MV-4-11 (cell line): ENCODE measurements at places on chromosomes 6 and 20.
A peak's percentile ranks its signal among the peaks of the same experiment; 100 is the strongest.

- no peak for DNase-seq
These were observed 160.5 kb upstream of the AGPAT4 start for GRCh38 chr6:161434350-161434749.

DNA sequence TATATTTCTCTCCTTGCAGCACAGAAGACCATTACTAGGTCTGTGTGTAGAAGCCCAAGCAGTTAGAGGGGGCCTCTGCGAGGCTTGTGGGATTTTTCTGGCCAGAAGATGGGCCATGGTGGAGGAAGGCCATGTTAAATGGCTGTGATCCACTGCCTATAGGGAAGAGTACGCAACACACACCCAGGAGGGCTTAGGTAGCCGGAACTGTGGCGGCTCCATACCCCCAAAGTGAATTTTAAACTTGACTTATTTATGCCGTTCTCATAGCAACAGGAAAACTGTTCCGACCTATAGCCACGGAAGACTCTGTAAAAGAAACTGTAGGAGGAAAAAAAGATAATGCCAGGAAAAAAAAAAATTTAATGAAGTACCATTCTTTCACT lies 69.5 kb downstream of the SLX4IP start:
- DNase-seq = no peak

GRCh38 chr6:158987657-158988056 lies 12.3 kb downstream of the RSPH3 start:
- no peak for DNase-seq

GRCh38 chr6:53410508-53411258 lies 61.9 kb upstream of the ELOVL5 start:
- peak; percentile 46 for DNase-seq

- DNase-seq = peak; percentile 83
These were observed 7.4 kb downstream of the SENP6 start for GRCh38 chr6:75608956-75609533.

GRCh38 chr6:22087960-22088706 lies 208.7 kb downstream of the PRL start:
- peak; percentile 71 for DNase-seq

DNA sequence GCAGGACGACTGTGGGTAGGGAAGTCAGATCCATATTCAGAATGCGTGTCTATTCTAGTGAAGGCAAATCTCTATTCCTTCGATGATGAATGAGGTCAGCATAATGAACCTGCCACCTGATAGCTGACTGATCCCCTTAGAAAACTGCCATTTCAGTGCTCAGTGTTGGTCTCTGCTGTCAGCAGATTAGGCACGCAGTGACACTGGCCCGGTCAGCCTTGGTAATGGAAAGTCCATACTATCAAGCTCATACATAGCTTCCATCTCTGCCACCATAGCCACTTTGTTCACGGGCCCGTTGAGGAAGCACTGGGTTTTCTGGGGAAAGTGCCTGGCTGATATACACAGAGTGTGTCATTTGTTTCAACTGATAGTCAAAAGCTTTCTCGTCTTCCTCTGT lies 54.0 kb downstream of the C6orf52 start:
- no peak for DNase-seq

- DNase-seq = no peak
These were observed 78.0 kb downstream of the PSMB1 start for GRCh38 chr6:170475118-170475517.

- no peak for DNase-seq
These were observed 469.9 kb upstream of the IRAK1BP1 start for GRCh38 chr6:78397499-78397898.

GRCh38 chr6:134921721-134922261 lies 28.1 kb downstream of the ALDH8A1 start:
- no peak for DNase-seq

- DNase-seq = no peak
These were observed 56.2 kb upstream of the TBC1D7 start for GRCh38 chr6:13384506-13384905.

DNA sequence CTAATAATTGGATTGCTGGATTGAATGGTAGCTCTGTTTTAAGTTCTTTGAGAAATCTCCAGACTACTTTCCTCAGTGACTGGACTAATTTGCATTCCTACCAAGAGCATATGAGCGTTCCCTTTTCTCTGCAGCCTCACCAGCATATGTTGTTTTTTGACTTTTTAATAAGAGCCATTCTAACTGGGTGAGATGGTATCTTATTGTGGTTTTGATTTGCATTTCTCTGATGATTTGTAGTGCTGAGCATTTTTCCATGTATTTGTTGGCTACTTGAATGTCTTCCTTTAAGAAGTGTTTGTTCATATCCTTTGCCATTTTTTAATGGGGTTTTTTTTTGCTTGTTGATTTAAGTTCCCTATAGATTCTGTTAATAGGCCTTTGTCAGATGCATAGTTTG lies 94.7 kb upstream of the AHI1 start:
- DNase-seq = no peak

DNA sequence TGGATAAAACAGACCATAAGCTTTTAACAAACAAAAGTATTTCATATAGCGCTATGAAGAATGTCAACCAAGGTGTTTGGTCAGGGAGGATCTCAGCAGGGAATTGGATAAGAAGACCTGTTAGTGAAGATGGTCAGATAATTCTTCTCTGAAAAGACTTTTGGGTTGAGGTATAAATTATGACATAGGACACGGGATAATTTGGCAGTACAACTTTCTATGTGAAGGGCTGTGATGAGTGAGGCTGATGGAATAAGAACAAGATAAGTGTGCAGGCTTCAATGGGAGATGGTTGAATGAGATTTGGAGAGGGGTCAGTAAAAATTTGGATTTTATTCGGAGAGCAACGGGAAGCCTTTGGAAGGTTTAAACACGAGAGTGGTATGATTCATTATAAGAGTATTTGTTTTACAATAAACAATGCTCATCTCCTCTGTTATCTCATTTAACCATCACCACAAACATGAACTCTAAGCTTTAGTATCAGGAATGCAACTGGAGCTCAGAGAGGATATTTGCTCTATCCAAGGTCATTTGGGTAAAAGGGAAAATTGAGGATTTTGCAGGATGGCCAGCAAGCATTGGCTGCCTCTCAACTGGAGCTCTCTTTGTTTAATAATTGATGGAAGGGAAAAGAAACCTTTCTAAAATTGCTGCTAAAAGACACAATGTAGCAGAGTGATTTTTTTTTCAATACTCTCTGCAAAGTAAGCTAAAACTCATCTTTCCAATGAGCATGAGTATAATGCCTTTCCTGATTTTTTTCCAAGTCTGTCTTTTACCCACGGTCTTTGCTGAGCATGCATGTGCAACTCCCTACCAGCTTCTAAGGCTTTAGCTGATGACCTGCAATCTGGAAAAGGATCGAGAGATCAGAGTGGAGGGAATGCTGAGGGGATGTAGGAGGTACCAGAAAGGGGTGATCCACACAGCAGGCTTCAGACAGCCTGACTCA lies 534.0 kb downstream of the CBLN4 start:
- no peak for DNase-seq

DNA sequence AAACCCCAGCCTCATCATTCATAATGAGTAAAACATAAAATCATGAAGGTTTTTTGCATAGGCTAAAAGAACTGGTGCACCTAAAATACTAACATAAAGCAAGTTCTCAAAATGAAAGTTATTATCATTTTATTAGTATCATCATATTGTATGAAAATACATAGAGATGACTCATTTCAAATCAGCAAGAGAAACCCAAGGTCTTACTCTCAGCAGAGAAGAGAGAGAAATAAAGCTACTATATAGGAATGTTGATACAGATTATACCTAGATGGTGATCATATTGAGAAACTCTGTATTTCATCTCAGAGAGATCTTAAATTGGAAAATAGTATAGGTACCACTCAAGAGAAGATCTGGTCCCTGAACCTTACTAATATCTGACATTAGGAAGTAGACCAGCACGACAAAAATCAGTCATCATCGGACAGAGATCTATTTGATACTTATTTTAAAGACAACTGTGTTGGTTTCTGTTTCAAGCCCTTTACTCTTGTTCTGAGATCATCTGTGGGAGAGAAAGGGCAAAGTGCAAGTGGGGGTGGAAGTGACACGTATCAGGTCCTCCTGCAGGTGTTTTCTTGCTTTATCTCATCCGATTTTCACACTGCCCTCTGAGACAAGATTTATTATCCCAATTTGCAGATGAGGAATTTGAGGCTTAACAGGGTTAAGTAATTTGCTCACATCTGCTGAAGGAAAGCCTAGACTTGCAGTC lies 532.3 kb downstream of the MAFB start:
- no peak for DNase-seq

- DNase-seq = no peak
These were observed 2.8 kb downstream of the ACSS1 start for GRCh38 chr20:25054995-25055629.

GRCh38 chr6:166203003-166203640 lies 35.5 kb upstream of the TBXT start:
- no peak for DNase-seq

DNA sequence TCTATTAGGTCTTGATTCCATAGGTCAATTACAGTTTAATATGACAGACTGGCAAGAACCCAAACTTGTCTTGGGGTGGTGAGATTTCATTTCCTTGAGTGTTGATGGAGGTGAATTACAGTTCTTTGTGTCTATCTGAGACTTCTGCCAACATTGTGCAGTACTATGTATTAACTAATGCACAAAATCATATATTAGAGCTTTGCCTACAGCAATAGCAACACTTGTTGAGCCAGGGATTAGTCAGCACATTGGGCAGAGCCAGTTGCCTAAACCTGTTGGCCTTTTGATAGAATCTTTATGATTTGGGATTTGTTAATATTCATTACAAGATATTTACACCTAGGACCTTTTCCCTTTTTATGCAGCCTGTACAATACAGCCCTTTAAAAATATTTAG lies 135.3 kb upstream of the CENPW start:
- DNase-seq = no peak

GRCh38 chr6:39432330-39433025 lies 110.0 kb upstream of the KCNK16 start:
- DNase-seq = no peak

- DNase-seq = no peak
These were observed 8.1 kb downstream of the SYNJ2 start for GRCh38 chr6:157989541-157990289.

DNA sequence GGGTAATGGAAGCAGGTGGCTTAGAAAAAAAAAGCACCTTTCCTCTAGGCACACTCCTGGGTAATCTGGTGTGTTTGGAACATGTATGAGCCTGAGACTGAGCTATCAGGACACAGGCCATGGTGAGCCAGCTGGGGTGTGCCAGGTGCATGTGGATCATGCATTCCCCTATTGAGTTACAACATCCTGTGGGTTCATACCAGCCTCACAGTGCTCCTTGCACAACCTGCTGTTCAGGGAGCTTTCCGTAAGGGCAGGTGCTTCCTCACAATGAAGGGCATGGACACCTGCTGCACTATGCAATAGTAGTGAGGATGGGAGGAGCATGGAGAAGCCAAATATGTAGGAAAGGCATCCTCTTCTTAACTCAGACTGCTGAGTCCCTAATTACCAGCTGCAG lies 197.2 kb upstream of the SUPT3H start:
- peak; percentile 26 for DNase-seq

DNA sequence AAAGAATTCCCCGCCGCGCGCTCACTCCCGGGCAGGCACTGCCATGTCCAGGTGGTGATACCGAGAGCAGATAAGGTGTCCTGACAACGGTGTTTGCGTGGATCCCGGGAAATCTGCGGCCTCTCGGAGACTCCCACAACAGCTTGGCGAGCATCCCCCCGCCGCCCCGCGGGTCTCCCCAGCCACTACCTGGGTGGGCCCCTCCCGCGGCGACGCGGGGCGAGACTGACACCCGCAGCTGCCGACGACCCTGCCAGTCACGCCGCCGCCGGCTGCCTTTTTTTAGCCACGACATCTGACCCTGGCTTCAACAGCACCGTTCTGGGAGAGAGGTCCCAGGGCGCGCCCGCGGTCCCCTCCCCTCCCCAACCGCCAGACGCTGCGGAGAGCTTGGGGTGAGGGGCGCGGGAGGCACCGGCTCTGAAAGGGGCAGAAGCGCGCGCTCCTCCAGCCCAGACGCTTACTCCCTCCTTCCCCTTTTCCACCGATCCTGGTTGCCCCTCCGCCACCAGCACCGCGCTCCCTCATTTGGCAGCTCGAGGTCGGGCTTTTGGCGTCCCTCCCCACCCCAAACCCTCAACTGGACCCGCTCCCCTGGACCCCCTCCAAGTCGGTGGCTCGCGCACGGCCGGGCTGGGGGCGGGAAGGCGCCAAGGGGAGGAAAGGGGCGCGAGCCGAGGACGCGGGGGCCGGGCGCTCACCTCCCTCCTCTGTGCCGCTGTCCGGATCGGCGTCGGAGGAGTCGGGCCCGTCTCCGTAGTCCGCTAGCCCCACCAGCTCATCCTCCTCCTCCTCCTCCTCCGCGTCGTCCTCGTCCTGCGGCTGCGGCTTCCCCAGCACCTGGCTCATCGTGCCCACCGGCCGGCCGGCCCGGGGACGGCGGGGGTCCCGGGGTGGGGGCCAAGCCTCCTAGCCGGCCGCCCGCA lies 665 bp downstream of the RRAGD start:
- no peak for DNase-seq

- no peak for DNase-seq
These were observed 83.0 kb downstream of the YTHDF1 start for GRCh38 chr20:63132715-63133471.

GRCh38 chr6:27250277-27251111 lies 3.0 kb downstream of the PRSS16 start:
- DNase-seq = no peak

DNA sequence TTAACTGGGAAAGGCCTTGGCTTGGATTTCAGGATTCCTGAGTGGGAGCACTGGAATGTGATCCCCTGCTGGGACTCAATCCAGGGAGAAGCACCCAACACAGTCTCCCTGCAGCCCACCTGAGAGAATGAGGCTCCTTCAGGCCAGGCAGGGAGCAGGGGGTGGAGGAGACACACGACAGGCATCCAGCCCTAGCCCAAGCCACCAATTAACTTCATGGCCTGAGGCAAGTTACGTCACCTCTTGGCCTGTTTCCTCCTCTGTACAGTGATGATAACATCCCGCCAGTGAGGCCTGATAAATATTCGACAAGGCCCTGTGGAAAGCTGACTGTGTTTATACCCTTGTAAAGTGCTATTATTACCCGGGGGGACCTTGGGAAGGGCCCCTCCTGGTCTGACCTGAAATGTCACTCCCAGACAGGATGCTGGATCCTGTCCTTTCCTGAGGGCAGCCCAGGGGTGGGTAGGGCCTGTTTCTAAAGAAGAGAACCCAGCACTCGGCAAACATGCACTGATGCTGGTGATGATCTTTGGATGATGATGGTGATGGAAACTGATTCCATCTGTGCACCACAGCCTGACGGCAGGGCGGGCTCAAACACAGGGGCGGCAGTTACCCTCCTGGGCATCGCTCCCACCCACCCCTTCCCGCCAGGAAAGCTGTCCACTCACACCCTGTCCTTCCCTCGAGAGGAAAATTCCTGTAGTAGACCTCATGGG lies 12.4 kb downstream of the FRS3 start:
- DNase-seq = peak; percentile 55

DNA sequence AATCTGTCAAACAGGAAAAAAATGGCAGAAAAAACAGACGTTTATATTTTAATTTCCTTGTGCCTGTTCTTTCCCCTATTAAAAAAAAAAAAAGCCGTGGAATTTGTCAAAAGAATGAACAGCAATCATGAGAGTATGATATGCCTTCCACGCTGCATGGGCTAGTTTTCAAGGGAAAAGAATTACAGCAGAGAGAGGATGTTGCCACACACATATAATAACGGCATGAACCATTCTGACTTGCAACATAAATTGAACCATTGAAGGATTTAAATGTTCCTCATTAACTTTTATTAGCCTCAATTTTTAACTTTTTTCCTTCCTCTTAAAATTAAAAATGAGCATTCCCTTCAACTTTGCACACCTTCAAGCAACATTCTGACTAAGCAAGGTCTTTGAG lies 301.8 kb downstream of the FOXC1 start:
- no peak for DNase-seq
